Activated CD4-positive, alpha-beta memory T cell treated with anti-CD3 and anti-CD28 coated beads for 36 hours (primary cell): ENCODE measurements at places on chromosomes 1 and 21.

- DNase-seq: peak; percentile 25
Measured at GRCh38 chr1:184838504-184838951, 83.9 kb upstream of the EDEM3 start.

GRCh38 chr1:157806431-157807149 lies 13.3 kb downstream of the FCRL1 start:
- no peak for DNase-seq

DNA sequence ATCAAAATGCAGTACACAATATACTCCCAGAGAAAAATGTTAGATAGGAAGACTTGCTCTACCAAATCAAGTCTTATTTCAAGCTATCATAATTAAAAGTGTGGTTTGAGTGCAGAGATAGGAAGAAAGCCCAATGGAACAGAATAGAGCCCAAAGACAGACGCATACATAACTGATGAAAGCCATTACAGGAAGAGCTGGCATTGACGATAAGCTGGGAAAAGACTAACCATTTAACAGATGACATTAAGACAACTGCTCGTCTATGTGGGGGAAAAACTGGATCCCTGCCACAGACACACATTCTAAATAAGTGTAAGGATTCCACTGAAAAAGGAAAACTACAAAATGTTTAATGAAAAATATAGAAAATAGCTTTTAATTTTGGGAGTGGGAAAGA lies 85.5 kb downstream of the NGF start:
- DNase-seq: no peak

DNA sequence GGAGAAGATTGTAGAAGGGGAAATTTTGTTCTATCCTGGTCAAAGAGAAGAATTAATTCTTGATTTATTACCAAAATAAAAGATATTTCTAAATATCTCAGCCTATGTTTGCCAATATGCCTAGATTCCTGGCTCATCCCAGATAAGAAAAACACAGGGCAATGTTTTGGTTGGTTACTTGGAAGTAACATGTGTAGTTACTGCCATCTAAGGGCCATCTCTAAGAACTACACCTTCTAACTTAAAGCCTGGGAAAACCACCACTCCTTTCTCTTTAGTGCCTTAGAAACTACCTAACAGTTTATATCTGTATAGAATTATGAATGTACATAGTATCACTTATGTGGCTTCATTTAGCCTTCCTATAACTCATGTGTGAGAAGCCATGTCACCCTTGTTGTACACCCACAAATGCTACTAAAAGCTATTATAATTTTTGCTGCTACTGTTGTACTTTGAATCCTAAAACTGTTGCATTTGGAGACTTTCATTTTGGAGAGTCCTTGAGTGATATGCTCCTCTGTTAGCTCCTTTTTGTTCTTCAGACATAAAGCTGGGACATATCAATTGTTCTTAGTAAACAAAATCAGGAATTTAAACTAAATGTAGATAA lies 4.5 kb downstream of the AIM2 start:
- no peak for DNase-seq

- no peak for DNase-seq
Measured at GRCh38 chr21:25420831-25421230, 186.4 kb downstream of the MRPL39 start.

- DNase-seq: no peak
Measured at GRCh38 chr1:94620345-94621031, 78.9 kb upstream of the F3 start.

DNA sequence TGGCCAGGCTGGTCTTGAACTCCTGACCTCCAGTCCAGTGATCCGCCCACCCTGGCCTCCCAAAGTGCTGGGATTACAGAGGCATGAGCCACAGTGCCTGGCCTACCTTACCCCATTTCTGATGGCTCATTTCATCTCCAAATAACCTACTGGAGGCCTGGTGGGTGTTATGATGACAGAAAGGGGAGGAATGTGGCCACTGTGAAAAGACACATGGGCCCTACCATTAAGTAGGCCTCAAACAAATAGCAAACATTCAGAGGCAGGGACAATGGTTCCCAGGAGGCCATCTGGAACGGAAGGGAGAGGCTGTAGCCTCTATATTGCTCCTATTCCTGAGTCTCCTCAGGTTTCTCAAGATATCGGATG lies 932 bp upstream of the FCRLA start:
- DNase-seq: no peak

DNA sequence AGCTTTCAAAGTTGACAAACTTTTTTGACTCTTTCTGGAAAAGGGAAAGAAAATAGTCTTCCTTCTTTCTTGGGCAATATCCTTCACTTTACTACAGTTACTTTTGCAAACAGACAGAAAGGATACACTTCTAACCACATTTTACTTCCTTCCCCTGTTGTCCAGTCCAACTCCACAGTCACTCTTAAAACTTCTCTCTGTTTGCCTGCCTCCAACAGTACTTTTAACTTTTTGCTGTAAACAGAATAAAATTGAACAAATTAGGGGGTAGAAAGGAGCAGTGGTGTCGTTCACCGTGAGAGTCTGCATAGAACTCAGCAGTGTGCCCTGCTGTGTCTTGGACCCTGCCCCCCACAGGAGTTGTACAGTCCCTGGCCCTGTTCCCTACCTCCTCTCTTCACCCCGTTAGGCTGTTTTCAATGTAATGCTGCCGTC lies 160.8 kb upstream of the SGIP1 start:
- DNase-seq: no peak

- DNase-seq: peak; percentile 11
Measured at GRCh38 chr1:34549199-34549598, 205.6 kb upstream of the GJB5 start.

- peak; percentile 29 for DNase-seq
Measured at GRCh38 chr1:149997585-149998262, 12.8 kb downstream of the OTUD7B start.

DNA sequence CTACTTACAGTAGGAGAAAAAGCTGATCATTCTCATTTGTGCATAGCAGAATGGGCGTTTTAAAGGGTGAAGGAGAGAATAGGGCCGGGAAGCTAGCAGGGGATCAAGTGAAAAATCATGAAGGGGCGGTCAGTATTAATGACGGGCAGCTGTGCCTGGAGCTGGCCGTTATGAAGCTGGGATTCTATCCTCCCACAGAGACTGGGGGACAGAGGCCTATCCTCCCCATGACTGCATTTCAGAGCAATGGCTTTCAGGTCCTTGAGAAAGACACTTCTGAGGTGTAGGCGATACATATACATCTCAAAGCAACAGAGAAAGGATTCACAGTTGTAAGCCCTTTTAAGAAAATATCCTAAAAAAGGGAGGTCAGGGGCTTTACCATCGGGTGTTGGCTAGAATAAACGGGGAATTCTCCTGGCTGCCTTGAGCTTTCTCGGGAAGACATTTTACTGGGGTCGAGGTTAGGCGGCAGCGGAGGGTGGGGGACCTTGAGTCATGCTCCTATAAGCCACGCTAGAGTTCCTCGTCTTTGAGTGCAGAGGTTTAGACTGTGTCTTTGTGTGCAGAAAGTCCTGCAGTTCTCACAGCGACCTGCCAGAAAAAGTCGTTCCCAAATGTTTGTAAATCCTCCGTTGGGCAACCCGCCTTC lies 559 bp upstream of the MTARC2 start:
- DNase-seq: no peak

GRCh38 chr1:174797398-174797797 lies 202.3 kb upstream of the CACYBP start:
- no peak for DNase-seq

DNA sequence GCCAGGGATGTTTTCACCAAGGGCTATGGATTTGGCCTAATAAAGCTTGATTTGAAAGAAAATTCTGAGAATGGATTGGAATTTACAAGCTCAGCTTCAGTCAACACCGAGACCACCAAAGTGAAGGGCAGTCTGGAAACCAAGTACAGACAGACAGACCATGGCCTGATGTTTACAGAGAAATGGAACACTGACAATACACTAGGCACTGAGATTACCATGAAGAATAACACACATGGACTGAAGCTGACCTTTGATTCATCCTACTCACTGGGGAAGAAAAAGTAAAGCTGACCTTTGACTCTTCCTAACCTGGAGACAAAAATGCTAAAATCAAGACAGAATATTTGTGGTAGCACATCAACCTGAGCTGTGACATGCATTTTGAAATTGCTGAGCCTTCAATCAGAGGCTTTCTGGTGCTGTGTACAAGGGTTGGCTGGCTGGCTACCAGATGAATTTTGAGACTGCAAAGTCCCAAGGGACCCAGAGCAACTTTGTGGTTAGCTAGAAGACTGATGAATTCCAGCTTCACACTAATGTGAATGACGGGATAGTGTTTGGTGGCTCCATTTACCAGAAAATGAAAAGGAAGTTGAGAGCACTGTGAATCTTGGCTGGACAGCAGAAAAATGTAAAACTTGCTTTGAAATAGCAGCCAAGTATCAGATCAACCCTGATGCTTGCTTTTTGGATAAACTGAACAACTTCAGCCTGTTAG lies 190.4 kb upstream of the KCTD3 start:
- no peak for DNase-seq

DNA sequence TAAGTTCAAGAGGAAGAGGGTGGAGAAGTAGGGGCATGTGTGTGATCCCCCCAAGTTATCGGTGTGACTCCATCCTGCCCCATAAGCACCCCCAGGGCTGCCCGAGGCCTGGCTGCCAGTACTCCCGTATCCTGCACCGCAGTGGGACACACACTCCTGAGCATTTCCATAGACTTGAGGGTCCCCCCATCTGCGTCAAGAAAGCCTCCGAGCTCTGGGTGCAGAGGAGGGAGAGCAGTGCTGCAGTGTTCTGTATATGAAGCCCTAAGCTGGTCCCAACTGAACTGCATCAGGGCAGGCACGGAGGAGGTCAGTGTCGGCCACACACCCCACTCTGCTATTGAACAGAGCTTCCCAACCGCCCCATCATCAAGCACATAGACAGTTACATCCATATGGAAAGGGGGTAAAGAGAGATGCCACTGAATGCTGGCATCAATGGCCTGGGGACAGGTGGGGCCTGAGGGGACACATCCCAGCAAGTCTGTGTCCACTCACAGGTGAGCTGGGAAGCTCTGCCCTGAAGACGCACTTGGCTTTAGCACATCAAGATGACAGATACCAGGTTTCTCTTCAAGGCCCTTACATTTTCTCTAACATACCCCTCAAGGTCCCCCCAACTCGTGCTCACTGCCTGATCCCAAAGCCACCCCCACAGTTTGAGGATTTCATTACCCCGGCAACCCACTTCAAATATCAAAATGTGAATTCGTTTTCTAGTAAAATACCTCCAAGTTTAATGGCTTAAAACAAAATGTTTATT lies 64.3 kb downstream of the EVA1C start:
- DNase-seq: no peak

DNA sequence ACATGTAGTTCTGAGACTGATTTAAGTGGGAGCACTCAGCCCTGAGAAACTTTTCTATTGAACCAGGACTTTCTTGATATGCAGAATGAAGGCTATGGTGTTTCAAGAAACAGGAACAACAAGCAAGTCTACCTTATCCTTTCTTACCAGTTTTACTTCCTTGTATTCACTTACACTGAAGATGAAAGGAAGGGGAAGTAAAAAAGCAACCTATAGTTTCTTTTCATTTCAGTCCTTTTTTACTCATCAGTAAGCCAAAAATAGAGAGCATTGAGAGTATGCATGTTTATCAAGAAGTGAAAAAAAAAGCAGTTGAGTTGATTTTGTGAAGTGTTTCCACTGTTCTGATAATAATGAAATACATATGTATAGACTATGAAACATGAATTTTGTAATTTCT lies 1010.3 kb downstream of the AMY1C start:
- DNase-seq: no peak

DNA sequence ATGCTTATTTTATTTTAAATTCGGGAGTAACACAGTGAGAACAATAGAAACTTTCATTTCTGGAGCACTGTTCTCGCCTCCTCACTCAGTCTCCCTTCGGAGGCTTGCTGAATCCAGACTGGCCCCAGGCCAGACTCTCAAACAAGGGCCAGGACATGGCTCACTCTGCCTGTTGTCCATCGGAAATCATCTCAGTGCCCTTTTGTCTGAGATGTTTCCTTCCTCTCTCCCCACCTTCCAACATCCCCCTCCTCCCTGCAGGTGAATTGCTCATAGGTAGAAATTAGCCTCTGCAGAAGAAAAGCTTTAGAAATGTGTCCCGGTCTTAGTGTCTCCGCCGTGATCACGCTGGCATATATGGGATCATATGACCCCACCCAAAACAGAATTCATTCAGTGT lies 55.2 kb downstream of the ERG start:
- DNase-seq: no peak

- no peak for DNase-seq
Measured at GRCh38 chr21:42056996-42057689, 14.0 kb upstream of the UMODL1 start.

DNA sequence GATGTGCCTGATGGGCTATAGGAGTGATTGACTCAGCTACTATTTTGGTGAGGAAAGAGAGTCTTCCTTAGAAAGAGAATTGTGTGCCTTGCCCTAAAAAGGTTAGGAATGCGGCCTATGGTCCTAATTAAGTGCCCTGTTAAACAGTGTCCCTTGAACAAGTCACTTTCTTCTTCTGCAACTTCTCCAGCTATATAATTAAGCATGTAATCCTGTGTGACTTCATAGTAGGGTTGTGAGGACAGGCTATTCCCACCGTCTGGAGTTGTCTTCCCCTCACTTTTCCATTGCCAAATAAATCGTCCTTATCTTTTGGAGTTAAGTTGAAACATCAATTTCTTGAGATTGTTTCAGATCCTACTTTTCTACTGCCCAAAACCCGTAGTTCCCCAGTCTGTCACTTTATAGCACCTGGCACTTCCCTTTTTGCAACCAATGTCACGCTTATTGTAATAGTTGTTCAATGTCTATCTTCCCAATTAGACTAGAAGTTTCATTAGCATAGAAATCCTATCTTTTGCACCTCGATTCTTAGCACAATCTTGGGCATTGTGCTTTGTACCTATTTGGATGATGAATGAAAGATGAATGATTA lies 27.6 kb upstream of the SLC16A1 start:
- DNase-seq: no peak

DNA sequence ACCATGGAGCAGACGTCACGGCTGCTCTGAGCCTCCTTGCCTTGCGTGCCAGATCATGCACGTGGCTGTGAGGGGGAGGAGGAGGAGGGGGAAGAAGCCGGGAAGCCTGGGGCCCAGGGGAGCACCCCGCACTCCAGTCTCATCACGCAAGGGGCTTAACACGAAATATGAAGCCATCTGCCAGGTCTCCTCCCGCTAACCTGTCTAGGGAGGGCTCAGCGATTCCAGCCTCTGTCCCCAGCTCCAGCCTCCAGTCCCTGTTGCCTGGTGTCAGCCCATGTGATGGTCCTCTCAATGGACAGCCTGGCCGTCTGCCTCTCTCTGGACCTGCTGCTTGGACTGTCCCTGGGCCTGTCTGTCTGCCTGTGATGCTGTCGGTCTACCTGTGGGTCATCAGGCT lies 22.5 kb upstream of the C1QA start:
- no peak for DNase-seq

DNA sequence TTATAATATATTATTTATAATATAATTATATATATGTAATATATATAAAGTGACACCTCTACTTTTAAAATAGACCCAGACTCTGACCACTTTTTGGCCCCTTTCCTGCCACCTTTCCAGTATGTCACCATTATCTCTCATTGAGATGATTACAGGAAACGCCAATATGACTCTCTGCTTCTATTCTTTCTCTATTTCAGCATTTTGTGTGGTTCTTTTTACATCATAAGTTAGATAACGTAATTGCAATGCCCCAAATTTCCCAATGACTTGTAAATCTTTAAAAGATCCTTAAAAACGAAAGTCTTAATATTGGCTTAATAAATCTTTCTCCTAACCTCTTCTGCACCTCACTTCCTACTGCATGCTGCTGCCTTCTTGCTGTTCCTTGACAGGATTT lies 8.1 kb upstream of the GBP5 start:
- no peak for DNase-seq

GRCh38 chr1:156281281-156281680 lies 1.3 kb downstream of the SMG5 start:
- DNase-seq: peak; percentile 80
